Iris pigment epithelial cell (primary cell): ENCODE measurements at places on chromosomes 7 and 10.

- DNase-seq, result no peak
Measured at GRCh38 chr10:49365275-49365674, 30.6 kb downstream of the DRGX start.

DNA sequence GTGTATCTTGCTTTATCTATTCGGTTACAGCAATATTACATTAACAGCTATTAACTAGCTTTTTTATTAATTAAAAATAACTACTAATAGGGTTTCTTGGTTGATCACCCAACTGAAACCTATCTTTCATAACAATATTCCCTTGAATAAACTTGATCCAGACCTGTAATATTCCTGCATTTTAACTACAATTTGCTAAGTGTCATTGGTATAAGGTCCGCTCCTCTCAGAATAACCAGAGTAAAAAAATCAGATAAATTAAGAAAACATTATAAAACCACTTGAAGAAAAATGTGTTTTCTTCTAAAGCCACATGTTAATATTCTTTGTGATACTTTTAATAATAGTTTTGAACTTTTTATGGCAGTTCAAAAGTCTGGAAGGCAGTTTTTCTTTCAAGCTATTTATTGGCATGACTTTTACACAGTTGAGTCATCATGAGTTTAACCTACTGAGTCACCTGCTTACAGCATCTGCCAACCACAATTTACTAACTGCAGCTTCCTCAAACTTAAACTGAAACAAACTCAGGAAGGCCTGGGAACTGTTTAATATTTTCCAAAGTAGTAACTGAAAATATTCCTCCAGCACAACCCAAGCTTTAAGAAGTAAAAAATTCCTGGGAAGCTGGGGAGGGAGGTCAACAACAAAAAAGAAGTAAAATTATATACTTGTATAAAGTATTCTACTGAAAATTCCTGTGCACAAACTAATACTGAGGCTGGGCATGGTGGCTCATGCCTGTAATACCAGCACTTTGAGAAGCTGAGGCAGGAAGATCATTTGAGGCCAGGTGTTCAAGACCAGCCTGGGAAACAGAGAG is 103.2 kb downstream of the NRBF2 start:
- peak; percentile 95 for DNase-seq

DNA sequence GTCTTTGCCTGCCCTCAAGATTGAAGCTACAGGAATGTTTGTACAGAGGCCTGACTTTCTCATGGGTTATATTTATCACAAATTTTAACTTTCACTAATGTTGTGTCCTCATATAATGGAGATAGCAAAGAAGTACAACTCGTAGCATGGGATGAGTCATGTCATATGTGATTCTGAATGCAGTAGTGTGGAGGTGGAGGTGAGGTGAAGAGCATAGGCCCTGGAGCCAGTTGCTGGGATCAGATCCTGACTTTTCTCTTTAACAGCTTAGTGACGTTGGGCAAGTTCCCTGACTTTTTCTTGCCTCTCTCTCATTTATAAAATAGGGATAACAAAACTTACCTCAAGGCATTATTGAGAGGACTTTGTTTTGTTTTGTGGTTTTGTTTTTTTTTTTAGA is 132.1 kb upstream of the IMMP2L start:
- DNase-seq, result no peak

DNA sequence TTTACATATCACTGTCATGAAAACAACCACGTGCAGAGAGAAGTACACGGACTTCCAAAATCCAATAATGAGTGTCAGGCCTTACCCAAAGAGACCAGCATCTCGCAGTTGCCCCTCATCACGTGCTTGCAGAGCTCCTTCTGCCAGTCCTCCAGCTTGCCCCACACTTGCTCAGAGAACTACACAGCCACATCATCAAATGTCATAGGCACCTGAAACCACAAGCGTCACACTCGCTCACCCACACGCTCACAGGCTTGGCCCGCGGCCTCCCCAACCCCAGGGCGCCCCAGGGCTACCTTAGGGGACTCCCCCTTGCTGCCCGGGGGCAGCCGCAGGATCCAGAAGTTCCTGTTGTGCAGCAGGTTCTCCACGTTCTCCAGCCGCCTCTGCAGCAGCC is 123.4 kb upstream of the ZNF746 start:
- DNase-seq, result no peak

DNA sequence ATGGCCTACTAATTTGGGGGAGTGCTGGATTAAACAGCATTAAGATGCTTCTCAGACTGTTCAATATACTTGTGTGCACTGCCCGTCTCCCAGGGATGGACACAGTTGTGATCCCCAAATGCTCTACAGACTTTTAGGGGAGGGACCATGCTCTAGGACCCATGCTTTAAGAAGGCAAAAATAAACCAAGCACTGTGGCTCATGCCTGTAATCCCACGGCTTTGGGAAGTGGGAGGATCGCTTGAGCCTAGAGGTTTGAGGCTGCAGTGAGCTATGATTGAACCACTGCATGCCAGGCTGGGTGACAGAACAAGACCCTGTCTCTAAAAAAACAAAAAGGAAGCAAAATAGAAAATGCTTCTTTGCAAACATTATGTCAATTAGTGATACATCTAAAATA is 102.6 kb downstream of the VOPP1 start:
- DNase-seq, result no peak

DNA sequence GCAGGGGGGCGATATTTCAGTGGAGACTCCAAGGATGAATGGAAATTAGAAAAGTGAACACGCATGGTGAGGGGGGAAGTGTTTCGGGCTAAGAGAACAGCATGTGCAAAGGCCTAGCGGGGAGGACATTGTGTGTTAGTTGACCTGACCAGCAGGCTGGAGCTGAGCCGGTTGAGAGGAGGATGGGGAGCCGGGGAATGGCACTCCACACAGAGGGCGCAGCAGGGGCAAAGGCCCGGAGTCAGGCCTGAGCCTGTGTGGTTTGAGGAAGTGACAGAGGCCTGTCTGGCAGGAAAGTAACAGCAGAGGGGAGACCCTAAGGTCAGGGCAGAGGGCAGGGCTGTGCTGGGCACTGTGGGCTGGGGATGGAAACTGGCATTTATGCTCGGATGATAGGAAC is 83.2 kb upstream of the ZNF479 start:
- no peak for DNase-seq

DNA sequence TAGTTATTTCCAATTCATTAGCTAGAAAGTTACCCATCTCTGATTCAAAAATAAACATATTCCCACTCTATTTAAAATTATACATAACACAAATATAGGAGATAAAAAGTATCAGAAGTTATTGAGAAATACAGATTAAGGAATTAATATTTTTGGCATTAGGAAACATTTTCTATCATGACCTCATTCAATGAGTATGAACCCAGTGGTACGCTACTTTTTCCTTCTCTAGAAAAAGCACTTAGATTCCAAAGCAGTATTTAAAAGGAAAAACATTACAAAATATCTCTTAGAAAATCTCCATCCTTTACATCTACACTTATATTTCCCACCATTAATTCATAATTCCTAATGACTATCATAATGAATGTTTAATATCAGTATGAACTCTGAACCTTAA is 240.6 kb upstream of the GNAI1 start:
- peak; percentile 78 for DNase-seq

DNA sequence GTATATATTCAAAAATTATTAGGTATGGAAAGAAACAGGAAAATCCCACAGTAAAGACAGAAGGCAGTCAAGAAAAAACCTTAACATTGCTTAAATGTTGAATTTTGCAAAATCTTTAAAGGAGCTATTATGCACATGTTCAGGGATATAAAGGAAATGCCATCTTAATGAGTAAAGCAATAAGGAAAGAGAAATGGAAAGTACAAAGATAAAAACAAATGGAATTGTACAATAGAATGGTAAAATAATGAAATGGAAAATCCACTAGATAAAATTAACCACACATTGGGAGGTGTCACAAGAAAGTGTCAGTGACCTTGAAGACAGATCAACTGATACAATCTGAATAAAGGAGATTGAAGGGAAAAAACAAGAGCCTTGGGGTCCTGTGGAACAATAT is 82.0 kb downstream of the KIF20B start:
- peak; percentile 33 for DNase-seq

DNA sequence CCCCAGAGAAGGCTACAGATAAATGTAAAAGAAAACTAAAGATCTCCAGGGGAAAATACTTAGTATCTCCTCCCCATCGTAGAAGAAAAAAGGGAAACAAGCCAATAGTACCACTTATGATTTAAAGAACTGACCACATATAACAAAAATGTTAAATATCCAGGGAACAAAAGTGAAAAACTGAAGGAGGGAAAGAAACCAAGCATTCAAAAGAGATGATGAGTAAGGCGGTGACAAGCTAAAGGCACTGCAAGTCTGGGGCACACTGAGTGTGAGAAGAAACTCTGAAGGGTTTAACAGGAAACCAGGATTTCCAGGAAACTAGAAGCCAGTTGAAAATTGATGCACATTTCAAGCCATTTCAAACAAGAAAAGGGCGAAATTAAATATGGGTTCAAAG is 226.3 kb downstream of the AHR start:
- DNase-seq, result peak; percentile 79

DNA sequence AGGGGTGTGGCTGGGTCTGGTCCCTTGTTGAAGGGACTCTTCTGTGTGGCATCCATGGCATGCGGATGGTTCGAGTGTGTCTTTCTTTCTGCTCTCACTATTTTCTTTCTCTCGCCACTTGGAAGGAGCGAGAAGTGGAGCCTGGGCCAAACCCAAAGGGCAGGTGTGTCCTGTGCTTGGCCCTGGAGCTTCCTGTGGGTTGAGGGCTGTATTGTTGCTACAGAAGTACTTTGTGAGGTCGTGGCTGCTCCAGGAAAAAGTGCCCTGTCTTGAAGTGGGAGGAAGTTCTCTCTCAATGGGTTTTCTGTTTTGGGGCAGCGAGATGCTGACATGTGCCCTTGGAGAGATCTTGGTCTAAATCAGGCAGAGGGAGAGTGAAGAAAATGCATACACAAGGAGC is 72.0 kb downstream of the DOCK1 start:
- no peak for DNase-seq

DNA sequence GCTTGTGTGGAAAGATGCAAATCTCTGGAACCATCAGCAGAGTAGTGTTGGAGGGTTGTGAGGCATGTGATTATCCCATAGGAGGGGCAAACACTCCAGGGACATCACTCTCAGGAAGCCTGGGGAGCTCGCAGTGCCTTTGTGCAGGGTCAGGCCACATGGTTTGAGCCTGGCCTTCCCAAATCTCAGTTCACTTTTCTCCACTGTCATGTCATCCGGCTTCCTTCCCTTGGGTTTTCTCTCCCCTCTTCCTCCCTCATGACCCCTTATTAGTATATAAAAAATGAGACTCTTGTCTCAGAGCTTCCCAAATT is 20.4 kb downstream of the TSPAN14 start:
- no peak for DNase-seq

- peak; percentile 79 for DNase-seq
Measured at GRCh38 chr10:119209035-119209735, 1.8 kb downstream of the GRK5 start.

GRCh38 chr10:86301971-86302370 is 64.6 kb downstream of the GRID1 start:
- no peak for DNase-seq

DNA sequence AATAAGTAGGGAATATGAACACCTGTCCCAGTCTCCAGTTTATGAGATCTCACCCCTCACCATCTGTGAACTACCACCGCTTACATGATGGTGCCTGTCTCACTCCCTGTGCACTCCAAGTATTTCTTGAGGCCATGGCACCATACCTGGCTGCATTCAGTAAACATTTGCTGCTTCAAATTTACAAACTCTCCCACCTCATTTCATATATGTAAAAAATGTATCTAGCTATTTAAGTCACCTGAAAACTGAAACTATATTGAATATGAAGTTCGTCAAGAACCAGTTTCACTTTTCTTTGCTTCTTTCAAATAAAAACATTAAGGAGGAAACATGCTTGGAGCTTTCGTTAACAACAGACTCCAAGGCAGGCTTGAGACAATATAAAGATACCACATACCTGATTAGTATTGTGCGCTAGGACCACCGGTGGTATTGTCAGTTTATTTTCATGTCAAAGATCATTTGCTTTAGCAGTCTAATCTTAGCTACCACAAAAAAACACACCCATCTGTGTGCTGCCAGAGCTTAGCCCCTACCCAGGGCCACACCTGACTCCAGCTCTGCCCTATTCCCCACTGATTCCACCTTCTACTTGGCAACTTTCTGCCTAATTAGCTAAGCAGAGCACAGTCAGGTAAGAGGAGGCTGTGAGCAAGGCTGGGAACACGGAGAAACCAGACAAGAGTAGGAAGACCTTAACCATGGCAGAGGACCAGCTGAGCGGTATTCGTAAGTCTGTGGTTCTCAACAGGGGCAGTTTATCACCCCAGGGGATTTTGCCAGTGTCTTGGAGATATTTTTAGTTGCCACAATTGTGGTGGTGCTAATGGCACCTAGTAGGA is 92.0 kb downstream of the ZFAND4 start:
- no peak for DNase-seq

DNA sequence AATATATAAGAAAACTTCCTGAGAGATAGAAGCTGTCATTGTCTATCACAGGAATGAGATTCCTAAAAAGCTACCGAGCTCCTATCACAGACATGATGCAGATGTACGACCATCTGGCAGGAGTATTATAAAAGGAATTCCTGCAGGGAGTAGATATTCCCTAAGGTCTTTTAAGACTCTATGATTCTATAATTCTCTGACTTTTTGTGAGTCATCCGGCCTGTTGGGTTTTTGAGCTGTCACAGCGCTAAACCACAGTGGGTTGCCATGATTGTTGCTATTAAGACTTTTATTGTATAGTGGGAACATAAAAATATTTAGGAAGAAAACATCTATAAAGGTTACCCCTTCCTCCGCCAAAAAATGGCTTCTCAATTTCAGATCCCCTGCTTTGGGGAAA is 223.4 kb downstream of the BMPER start:
- DNase-seq, result no peak

DNA sequence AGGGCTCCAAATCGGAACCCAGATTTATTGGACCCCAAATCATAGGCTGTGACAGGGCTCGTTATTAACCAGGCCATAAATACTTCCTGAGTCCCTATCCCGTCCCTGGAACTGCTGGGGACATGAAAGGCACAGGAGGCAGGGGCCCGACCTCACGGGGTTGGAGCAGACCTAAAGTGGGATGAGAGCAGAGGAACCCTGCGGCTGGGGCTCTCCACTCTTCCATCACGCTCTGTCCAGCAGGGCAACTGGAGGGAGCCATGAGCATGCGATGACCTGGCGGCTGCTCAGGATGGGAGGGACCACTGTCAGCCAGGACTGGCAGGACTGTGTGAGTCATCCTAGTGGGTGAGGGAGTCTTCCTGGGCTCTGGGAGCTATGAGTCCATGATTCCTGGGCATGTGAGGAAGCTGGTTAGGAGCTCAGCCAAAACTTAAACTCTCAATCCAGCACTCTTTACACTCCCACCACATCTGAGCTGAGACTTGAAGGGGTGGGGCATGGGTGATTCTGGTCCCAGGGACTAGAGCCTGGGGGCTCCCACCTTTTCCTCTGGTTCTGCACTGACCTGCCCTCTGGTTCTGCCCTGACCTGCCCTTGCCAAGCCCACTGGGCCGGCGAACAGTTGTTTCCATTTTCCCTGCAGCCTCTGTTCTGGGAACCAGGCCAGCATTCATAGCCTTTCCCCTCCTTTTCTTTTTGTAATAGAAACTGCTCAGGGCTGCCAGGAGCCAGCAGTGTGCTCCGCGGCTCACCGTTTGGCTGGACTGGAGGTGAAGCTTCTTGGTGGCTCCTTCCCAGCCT is 47.1 kb downstream of the SYPL1 start:
- DNase-seq, result peak; percentile 76

GRCh38 chr10:99685597-99685967 is 26.3 kb downstream of the ENTPD7 start:
- no peak for DNase-seq

GRCh38 chr10:35578618-35578956 is 26.6 kb upstream of the GJD4 start:
- DNase-seq, result no peak

GRCh38 chr7:26097837-26098668 is 53.9 kb upstream of the NFE2L3 start:
- no peak for DNase-seq
